Uterus (tissue), 4 donors: ENCODE measurements at places on chromosomes 4 and X.

- DNase-seq, result no peak
Measured at GRCh38 chr4:78865451-78865850, 73.8 kb downstream of the PAQR3 start.

DNA sequence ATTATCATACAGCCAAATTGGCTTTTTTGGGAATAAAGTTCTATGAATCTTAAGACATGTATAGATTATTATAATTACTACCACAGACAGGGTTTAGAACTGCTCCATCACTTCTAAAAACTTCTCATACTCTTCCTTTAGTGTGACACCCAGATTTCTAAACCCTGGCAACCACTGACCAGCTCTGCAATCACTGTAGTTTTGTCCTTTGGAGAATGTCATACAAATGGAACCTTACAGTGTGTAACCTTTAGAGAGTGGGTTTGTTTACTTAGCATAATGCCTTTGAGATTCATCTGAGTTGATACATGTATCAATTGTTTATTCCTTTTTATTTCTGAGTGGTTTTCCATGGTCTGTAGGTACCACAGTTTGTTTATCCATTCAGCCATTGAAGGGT is 95.0 kb downstream of the TMEM164 start:
- no peak for DNase-seq

- no peak for DNase-seq
Measured at GRCh38 chr4:125836597-125837195, 521.9 kb downstream of the FAT4 start.

DNA sequence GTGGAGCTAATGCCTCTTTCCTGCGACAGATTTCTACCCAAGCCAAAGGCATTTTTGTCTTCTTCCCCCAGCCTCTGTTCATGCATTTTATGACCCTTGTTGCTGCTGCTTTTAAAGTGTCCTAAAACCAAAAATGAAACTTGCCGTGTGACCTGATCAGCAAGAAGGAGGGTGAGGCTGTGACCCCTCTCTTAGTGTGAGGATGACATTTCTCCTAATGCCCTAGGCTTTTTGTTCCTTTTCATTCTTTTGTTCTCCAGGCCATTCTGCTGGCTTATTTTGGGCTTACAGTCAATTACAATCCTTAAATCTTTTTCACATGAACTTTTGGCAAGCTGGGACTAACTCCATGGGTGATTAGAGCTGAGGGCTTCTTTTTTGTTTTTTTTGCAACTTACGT is 34.4 kb downstream of the PTTG2 start:
- DNase-seq, result no peak

DNA sequence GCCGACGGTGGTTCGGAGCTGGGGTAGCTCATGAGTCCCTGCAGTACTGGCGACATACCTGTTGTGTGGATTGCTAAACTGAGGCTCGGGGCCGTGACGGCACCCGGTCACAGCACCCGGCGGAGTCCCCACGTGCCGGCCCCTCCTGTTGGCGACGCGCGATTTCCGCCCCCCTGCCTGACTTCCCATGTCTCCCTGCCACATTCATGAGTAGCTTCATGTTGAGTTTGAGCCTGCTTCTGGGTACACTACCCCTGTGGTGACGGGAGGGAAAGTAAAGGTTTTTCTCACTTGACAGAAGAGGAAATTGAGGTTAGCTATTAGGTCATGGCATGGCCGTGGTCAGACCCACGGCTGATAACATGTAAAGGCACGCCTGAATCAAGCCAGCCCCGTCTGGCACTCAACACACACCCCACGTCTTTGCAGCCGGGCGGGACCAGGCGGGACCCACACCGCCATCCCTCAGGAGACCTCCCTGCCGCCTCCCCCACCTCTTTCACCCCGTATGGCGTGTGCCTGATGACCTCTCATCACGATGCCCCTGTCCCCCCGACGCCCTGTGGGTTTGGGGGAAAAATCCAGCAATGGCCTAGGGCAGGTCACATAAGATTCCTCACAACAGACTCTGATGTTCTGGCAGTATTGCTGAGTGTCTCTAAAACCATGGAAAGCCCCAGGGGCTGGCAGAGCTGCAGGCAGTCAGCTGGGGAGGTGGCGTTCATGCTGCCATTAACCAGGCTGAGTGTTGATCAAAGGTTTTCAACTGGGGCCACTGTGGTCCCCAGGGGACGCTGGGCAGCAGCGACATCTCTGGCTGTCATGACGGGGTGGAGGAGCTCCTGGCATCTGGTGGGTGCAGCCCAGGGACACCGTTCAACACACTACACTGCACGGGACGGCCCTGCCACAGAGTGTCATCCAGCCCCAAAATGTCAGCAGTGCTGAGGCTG is 29.2 kb downstream of the P2RY8 start:
- DNase-seq, result no peak

DNA sequence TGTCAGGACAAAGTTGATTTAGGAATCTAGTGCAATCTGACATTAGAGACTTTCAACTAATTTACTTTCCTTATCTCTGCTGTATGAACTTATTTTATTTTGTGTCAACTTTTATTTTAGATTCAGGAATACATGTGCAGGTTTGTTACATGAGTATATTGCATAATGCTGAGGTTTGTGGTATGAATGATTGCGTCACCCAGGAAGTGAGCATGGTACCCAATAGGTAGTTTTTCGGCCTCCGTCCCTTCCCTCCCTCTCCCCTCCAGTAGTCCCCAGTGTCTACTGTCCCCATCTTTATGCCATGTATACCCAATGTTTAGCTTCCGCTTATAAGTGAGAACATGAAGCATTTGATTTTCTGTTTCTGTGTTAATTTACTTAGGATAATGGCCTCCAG is 68.7 kb upstream of the TEX13D start:
- no peak for DNase-seq

GRCh38 chrX:16528620-16529019 is 121.3 kb upstream of the S100G start:
- DNase-seq, result no peak

- DNase-seq, result no peak
Measured at GRCh38 chrX:110966839-110967238, 129.2 kb upstream of the PAK3 start.

DNA sequence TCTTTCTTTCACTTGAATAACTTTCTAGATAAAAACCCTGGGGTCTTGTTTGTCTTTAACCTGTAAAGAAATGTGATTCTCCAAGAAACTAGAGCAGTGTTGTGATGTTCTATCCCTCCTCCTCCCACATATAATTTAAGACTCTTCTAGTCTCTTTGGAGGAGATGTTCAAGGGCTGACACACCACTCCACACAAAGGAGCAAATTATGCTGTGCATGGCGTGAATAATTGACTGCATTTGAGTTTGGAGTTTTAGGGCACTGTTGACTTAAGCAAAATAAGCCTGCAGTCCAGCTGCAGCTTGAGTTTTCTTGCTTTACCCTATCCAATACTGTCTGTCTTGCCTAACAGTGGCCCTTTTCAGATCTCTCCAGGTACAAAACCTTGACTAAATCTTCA is 119.7 kb downstream of the CHRDL1 start:
- no peak for DNase-seq

DNA sequence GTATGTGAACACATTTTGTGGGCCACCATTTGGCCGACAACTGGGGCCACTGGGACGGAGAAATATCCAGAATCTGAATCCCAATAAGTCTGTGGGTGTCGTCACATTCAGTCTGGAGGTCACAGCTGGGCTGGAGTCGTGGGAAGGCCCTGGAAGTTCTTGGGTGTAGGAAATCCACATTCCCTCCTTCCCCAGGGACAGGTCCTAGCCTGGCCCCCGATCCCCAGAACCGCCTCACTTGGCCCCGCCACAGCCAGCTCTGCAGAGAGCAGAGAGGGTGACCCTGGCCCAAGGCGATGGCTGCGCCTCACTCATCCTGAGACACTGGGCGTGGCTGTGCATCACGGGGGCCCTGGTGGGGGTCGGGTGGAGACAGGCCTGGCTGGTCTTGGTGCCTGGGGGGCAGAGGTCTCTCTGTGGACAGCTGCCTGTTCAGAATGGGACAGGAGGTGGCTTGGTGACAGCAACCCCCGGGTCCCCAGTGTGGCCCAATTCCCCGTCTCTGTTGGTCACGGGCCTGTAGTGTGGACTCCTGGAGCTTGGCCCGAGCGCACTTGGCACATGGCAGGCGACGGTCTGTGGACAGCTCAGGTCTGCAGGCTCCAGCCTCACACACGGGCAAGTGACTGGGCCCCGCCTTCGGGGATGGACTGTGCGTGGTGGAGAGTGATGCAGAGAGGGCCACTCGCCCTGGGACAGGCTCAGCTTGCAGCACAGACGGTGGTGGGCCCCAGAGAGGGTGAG is 16.4 kb downstream of the DOK7 start:
- DNase-seq, result no peak

DNA sequence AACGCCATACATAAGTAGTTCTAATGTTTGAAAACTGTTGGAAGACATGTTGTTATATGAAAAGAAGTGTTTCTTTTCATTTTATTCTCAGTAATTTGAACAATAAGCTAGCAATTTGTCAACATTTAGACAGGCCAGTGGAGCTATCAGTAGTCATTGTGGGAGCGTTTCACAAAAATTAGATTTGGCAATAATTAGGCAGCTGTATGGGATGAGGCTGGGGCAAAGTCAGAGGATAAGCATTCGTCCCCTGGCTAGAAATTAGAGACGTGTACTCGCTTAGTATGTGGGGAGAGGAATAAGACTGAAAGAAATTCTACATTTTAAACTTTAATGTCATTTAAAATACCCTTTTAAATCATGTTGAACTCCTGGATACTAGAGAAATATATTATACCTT is 70.6 kb downstream of the TMEM144 start:
- no peak for DNase-seq

DNA sequence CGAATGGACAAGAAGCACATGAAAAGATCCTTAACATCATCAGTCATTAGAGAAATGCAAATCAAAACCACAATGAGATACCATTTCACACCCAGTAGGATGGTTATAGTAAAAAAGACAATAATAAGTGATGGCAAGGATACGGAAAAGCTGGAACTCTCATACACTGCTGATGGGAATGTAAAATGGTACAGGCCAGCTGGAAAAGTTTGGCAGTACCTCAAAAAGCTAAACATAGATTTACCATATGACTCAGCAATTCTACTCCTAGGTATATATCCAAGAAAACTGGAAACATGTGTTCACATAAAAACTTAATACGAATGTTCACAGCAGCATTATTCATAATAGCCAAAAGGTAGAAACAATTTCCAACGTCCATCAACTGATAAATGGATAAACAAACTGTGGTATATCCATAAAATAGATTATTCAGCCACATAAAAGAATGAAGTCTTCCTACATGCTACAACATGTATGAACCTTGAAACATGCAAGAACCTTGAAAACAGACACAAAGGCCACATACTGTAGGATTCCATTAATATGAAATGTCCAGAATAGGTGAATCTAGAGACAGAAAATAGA is 11.9 kb downstream of the RPS6KA3 start:
- DNase-seq, result no peak

DNA sequence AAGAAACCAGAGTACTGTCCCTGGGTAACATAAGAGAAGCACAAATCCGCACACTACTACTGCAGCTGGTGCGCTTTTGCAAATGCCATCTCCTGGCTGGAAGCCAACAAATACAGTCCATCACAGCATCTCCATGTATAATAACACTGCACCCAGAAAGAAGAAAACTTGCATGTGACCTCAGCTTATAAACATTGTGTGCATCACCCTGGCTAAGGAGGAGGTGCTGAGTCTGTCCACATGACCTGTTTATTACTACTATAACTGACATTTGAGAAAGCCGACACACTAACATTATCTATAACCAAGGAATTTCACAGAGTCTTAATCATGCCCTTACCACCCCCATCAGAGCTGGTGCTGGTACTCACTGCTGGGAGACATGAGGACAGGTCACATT is 516.8 kb downstream of the CFAP47 start:
- no peak for DNase-seq

GRCh38 chr4:84750960-84751283 is 168.0 kb downstream of the CDS1 start:
- DNase-seq, result no peak

- no peak for DNase-seq
Measured at GRCh38 chr4:65624651-65625050, 45.6 kb downstream of the EPHA5 start.

DNA sequence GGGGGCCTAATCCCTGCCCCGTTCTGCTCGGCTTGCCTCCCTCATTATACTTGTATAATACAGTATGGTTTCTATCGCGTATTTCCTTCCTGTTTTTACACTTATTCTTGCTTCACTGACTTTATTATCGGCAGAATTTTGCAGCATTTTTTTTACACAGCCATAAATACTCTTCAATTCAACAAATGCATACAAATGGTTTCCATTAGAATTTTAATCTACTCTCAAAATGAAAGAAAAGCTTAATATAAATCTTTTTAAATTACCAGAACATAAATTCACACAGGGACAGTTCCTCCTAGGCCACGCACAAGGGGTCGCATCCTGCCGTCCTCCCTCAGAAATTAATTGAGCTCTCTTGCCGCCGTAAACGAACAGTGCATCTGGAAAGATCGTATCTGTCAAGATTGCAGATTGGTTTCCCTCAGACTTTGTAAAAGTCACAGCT is 42.9 kb downstream of the DCTD start:
- no peak for DNase-seq

- DNase-seq, result no peak
Measured at GRCh38 chrX:149858592-149858991, 22.4 kb upstream of the MAGEA8 start.

DNA sequence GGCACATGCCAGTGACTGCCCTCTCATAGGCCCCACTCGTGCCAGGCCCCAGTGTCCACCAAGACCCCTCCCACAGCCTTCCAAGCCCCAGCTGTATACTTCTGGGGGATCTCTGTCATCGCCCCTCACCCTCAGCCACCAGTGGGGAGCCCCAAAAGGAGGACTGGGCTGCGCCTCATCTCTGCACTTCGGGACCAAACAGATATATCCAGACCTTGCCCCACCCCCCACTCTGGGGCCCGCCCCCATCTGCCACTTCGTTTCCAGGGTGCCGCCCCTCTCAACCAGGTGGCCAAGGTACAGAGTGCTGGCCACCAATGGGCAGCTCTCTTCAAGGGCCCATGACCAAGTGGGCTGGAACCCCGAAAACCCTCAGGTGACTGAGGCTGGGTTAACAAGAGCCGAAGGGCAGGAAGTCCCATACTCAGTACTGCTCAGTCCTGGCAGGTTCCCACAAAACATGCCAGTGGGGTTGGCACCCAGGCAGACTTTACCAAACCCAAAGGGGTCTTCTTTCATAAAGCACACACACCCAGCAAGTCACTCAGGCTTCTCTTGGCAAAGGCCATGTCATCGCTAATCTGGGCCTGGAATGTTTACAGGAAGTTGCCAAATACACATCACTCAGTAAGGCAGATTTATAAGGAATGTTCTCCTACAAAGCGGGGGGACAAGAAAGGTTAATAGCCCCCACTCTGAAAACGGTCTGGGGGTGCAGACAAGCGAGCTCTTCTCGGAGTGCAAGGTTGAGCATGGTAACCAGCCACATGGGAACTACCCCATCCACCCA is 4.4 kb downstream of the ZFYVE28 start:
- no peak for DNase-seq

DNA sequence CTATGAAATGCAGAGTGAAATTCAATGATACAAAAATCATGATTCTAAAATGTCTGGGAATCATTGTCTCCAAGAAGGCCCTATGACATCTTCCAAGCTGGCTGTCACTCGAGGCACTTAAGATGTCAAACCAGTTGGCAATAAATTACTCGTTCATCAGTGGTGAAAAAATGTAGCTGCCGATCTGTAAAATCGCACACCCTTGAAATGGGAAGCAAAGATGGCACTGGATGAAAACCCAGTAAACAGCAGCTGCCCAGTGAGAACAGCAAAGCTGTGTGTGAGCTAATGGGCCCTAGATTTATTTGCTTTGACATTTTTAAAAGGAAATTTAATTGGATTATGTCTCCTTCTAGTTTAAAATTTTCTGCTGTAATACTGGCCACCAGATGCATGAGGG is 181.9 kb upstream of the NDP start:
- DNase-seq, result no peak
